ENCODE measurements at places on chromosomes 1 and 21.
A peak's percentile ranks its signal among the peaks of the same experiment; 100 is the strongest.

GRCh38 chr1:230250666-230251065, 175.5 kb downstream of the PGBD5 start:
- DNase-seq, result no peak

- DNase-seq, result no peak
Observed at GRCh38 chr1:3463408-3463863, 9.0 kb downstream of the ARHGEF16 start.

DNA sequence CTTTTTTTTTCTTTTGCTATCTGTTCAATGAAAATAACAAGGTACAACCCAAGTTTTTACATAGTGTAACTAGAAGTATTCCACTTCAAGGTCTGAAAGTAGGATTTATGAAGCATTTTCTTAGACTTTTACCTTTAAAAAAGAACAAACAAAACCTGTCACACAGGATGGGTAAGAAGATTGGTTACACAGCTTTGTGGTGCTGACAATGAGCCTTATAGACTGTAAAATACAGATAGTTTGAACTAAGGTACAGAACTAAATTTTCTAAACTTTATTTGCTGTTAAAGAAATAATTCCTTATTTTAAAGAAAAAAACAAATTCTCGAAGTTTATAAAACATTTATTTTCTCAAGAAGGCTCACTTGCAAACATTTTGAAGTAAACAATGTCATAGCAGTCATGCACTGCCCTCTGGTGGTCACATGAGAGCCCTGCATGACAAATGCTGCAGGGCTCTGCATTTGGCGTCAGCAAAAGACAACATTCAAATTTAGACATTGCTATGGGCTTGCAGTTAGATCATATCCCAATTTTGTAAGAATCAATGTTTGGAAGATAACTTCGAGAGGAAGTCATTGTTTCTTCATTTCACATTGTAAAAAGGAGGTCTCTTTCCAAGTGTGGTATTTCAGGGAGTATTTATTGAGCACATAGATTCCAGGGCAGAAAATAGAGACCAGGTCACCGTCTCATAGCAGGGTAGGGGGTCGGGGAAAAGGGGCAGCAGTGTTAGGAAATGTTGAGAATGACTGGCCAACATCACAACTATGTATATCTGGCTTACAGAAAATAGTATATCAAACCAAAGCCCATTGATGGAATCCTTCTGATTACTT, 115.3 kb upstream of the FMN2 start:
- DNase-seq, result peak; percentile 64

DNA sequence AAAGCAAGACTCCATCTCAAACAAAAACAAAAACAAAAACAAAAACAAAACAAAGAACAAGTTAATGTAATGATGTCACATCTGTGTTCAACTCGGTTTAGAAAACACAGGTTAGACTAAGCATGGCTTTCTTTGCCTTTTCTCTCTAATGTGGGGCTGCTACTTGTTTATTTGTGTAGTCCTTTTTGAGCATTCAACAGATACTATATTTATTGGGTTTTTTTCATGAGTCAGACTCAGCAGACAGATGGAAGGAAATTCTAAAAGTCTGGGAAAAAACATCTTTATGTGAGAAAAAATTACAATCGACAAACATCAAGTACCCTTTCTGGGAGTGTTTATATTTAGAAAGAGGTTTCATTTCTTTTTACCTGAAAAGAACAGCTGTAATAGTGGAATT, 22.3 kb upstream of the OTUD3 start:
- DNase-seq, result no peak

All from kidney (tissue), 22 donors.